ENCODE measurements at places on chromosomes 7 and 10.

DNA sequence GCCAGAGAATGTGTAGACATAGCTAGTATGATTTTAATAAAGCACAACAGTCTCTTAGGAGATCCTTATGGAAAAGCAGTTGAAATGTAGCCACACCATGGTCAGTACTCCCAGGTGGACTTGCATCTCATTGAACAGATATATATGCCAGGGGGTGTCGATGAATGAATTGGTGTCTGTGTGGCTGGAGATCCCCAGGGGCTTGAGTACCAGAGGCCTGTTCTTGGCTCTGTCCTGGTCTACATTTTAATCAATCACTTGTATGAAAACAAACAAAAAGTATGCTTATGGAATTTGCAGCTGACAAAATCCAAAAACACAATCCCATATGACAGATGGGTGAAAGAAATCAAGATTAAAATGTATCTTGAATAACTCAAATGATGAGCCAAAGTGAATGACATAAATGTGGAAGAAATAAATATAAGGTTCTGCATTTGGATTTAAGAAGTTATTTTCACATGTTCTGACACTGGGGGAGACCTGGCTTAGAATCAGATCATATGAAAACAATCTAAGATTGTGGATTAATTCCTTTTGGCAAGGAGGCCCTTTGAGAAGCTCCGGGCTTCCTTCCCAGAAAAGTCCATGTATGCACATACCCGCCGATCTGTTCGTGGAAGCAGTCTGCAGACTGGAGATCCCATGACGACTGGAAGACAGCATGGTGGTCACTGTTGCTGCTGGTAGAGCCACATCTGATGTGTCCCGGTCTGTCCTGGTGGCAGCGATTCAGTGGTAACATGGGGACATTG lies 15.6 kb downstream of the CLEC2L start:
- no peak overlapping the region for H3K27ac ChIP-seq
- H3K36me3 ChIP-seq = no peaks in the 10 kb centered on the region
- no peak overlapping the region for H3K4me3 ChIP-seq
- DNase-seq = no peak

DNA sequence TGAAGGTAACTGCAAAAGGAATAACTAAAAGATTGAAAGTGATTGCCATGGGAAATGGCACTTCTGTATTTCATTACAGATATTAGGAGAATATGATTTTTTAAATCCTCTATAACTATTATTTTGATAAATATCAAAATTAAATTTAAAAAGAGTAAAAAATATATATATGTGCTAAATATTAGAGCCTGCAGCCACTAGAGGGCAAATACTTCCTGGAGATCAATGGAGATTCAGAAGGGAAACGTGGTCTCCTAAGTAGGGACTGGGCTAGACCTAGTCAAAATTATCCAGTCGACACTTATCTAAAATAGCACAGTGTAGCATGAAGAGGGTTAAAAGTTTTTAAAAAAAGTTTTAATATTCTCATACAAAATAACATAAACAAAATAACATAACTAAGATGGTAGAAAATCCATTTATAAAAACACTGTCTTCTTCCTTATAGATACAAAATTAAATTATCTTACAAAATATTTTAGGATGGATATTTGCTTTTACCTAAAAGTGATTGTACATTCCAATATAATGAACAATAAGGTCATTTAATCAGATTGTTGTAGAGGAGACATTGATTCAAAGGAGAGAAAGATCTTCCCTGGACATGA lies 434.3 kb downstream of the MDFIC start:
- H3K4me1 ChIP-seq = no peaks in the 10 kb centered on the region
- no peak overlapping the region for H3K4me3 ChIP-seq
- no peaks in the 10 kb centered on the region for H3K36me3 ChIP-seq
- no peak overlapping the region for H3K27ac ChIP-seq

DNA sequence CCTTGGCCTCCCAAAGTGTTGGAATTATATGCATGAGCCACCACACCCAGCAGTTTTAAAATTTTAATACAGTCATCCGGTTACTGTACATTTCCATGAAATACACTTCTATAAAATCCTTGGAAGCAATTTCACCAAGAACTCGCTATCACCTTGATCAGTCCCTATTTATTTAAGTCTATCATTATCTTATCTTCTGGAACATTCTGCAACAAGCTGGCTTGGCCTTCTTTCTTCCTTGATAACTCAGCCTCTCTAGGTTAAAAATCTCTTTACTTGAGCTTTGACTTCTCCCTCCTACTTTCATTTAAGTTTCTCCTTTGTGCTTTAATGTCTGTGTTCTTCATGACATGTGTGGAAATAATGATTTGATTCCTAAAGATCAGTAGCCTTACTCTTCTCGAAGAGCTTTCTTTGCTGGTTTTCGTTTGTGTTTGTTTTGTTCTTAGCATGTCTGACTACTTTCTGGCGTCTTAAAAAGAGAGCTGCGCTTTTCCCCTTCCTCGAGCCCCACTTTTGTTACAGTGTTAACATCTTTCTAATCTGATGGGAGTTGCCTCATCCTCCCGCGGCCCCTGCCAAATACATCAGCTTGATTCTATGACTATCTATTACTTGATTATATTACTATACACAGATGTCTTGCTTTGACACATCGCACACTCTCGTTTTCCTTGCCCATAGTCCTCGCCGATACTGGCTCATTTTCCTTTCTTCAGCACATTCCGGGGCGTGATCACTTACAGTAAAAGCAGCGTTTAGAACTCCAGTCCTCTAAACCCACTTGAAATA lies 11.1 kb upstream of the CALML5 start:
- no peak for DNase-seq
- no peaks in the 10 kb centered on the region for H3K4me1 ChIP-seq
- H3K36me3 ChIP-seq = no peaks in the 10 kb centered on the region
- H3K27me3 ChIP-seq = no peaks in the 10 kb centered on the region
- H3K27ac ChIP-seq = no peak overlapping the region

DNA sequence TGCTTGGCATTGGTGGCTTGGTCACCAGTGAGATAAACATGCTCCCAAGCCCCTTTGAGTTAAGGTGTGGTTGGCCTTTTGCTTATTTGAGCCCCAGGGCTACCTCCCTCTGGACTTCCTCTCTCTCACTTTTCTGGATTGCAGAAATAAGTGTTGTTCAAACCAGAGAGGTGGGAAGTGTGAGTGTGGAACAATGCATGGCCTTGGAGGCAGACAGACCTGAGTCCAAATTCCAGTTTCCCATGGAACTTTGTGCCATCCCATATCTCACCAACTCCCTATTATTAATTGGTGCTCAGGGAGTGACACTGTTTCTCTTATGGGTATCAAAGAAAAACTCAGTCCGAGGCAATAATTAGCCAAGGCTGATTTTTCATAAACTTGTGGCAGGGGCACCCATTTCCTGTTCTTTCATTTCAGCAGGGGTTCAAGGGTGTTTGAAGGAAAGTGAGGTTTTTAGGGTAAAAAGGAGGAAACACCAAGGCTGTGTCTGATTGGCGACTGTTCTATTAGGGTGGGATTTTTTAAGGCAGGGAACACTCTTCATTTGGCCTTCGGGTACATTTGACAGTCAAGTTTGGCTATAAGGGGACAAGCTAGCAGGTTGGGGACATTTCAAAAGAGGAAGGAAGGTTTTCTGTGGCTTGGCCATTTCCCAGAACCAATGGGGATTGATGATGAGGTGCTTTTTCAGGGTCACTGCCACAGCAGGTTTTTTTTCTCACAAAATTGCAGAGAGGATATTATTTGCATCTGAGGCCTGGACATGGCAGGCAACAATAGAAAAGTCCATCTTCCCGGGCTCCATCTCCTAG lies 148.8 kb upstream of the NPY start:
- no peaks in the 10 kb centered on the region for H3K4me1 ChIP-seq
- no peaks in the 10 kb centered on the region for H3K27me3 ChIP-seq
- DNase-seq = no peak
- H3K4me3 ChIP-seq = no peak overlapping the region

DNA sequence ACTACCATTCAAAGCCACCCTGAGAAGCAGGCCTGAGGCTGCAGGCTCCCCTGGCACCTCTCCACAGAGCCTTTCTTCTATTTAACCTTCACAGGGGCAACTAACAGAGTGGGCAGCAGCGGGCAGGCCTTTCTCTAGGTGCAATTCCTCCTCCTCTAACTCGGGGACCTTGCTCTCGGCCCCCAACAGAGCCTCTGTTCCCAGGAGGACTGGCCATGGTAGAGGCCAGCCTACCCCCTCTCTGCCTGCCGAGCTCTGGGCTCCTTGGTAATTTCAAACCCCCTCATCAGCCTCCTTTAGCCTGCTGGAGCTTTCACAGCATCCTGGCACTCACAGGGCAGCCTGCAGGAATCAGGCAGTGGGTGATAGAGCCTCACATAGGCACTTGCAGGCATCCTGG lies 920.8 kb upstream of the ZNF722 start:
- H3K4me3 ChIP-seq = no peak overlapping the region
- no peaks in the 10 kb centered on the region for H3K27me3 ChIP-seq
- H3K36me3 ChIP-seq = no peaks in the 10 kb centered on the region
- H3K27ac ChIP-seq = no peak overlapping the region

DNA sequence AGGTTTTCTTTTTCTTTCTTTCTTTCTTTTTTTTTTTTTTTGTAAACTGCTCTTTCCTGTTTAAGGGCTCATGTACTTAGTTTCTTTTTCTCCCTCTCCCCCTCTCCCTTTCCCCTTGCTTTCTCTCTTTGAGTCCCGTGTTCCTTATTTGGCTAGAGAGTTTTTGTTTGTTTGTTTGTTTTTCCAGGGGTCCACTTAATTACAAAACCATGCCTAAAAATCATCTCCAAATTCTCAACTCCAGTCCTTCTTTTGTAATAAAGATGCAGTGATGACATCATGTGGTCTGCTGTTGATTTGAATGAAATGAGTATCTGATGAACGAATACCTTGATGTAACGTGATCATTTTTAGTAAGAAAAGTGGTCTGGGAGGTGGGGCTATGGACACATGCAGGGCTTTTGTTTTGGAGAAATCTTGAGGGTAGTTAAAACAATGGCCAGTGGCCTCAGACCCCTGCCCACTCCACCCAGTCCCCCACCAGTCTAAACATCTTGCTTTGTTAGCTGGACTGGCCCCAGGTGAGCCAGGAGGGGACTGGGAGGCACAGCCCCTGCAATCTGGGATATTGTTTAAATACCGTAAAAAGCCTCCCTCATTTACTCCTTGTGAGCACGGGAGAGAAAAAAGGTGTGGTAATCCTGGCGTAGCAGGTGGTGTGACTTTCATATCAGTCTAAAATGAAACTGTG lies 165.7 kb downstream of the LRMDA start:
- no peak overlapping the region for H3K4me3 ChIP-seq
- H3K36me3 ChIP-seq = no peaks in the 10 kb centered on the region
- H3K4me1 ChIP-seq = peaks cover 8% of the 10 kb centered on the region
- no peaks in the 10 kb centered on the region for H3K27me3 ChIP-seq

DNA sequence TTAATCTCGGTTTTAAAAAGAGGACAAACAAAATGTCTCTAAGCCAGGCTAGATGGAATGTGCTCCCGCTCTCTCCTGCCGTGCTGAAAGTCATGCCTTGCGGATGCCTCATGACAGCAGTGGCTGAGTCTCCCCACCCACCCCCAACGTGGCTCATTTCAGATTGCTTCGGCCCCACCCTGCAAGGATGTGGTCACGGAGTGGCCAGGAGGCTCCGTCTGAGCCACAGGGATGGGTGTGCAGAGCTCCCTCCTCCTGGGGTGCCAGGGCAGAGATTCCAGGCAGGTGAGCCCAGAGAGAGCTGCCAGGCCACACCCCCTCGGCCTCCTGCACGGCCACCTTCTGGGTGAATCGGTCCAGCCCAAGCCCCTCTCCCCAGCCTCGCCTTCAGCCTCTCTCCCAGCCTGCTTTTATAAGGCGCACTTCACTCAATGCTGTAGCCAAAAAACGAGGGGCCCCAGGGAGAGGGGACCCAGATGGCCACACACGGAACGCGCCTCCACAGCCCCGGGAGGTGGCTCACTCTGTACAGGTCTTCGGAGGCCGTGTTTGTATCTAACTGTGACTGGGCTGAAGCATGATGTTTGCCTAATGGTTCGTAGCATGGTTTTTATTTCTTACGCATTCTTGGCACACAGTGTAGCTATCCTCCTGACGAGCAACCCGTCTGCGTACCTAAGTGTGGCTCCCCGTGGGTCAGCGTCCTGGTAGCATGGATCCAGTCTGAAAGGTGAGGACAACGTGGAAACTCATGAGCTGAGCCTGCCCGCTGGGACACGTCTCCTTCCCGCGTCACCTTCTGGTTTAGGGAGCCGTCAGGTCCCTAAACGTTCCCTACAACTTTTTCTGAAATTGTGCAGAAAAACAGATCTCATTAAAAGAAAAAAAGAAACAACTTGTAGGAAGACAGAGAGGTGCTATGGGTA lies 413.8 kb upstream of the FOXK1 start:
- no peak overlapping the region for H3K27ac ChIP-seq
- no peak overlapping the region for H3K4me3 ChIP-seq
- H3K27me3 ChIP-seq = no peaks in the 10 kb centered on the region
- DNase-seq = no peak
- H3K4me1 ChIP-seq = no peaks in the 10 kb centered on the region

DNA sequence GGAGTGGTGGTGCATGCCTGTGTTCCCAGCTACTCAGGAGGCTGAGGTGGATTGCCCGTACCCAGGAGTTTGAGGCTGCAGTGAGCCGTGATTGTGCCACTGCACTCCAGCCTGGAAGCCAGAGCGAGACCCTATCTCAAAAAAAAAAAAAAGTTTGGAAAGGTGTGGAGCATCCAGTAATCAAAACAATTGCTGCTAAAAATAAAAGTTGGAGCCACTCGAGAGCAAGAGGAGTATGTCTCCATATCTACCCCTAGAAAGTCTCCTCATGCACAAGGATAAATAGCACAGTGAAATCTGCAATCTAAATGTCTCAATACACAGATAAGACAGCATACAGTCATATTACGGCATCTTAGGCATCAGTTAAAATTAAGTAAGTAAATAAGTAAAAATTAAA lies 81.5 kb upstream of the NEBL start:
- DNase-seq = no peak
- H3K4me1 ChIP-seq = no peaks in the 10 kb centered on the region
- no peak overlapping the region for H3K4me3 ChIP-seq

DNA sequence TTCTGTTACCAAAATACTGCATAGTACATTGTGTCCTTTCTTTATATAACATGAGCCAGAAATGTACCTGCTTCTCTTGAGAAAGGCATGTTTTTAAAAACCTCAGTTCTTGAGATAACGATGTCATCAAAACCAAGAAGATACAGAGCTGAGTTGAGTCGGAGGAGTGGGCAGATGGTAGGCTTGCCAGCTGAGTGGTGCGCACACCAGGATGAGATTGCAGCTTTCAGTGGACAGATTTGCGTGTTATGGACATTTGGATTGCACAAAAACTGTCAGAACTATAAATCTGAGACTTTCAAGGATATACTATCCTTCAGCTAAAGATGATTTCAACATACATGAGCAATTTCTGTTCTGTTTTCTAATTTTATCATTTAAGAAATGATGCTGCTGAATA lies 25.0 kb downstream of the PRKAR2B start:
- H3K4me1 ChIP-seq = no peaks in the 10 kb centered on the region
- H3K36me3 ChIP-seq = no peaks in the 10 kb centered on the region
- no peak overlapping the region for H3K27ac ChIP-seq
- no peaks in the 10 kb centered on the region for H3K27me3 ChIP-seq

DNA sequence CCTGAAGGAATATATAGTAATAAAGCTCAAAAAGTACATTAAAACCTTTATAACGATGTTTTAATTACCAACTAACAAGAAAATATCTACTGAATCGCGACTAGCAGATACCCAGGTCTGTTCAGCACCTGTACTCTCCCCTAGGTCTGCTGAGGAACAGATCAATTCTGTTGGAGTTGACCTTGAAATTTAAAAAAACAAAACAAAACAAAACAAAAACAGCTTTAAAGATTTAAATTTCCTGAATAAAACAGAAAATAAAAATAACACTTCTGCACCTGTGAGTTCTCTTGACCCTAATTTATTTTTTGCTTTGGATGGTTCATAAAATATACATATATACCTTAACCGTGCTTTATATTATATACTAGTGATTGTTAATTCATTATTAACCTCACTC lies 24.6 kb downstream of the DIP2C start:
- no peak for DNase-seq
- no peak overlapping the region for H3K4me3 ChIP-seq
- no peaks in the 10 kb centered on the region for H3K4me1 ChIP-seq
